Activated T-cell treated with anti-CD3 and anti-CD28 coated beads, Interleukin-2, amount 50 U/mL, for 24 hours (primary cell): ENCODE measurements at places on chromosomes 2 and 18.

GRCh38 chr18:9428301-9428706, 47.0 kb upstream of the RALBP1 start:
- DNase-seq = no peak

DNA sequence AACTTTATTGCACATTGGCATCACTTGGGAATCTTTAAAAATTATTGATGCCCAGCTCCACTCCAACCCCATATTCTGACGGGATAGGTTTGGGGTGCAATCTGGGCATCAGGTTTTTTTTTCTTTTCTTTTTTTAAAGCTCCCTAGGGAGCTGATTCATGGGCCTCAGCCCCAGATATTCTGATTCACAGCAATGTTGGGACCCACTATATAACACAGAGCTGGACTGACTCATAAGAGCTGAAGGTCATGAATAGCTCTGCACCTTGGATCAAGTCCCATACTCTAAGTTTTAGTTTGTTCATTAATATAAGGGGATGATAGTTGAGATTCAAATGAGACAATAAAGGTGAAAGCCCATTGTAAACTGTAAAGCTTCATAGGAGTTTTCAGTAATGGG, 191.1 kb upstream of the REV1 start:
- DNase-seq = no peak

GRCh38 chr18:43606795-43607194, 329.5 kb upstream of the SYT4 start:
- no peak for DNase-seq

DNA sequence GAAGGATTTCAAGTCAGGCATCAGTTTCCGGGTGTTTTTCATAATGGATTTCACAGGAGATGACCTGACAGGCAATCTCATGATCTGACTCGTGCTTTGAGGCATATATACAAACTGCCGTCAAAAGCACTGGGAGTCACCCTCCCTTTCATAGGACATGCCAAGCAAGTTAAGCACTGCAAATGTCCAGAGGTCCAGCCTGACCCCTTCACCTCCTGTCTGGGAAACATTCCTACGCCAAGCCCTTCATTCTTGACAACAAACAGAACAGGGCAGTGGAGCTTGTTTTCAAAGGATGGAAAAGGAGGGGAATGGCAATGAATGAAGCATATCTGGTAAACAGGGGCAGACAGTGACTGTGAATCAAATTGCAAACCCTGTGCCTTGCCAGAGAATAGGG, 963.6 kb downstream of the BCL11A start:
- DNase-seq = no peak

GRCh38 chr18:78772360-78773302, 207.0 kb upstream of the SALL3 start:
- no peak for DNase-seq

DNA sequence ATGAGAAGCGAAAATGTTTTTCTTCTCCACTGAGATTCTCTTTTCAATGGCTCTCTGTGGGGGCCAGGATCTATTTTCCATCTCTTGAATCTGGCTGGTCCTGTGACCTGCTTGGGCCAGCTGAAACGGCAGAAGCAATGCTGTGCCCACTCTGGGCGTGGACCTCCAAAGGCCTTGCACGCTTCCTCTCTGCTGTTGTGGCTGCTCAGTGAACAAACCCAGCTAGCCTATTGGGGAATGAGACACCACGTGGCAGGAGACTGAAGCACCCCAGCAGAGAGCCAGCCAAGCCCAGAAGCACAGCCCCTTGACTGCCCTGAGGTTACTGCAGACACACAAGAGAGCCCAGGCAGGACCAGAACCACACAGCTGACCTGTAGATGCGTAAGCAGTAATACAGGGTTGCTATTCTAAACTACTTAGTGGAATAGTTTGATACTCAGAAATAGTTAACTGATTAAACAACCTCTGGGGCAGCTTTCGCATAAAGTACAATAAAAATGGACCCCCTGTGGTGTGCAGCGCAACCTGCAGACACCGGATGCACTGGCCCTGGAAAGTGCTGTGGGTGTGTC, 221.7 kb upstream of the SH3BP4 start:
- DNase-seq = no peak

DNA sequence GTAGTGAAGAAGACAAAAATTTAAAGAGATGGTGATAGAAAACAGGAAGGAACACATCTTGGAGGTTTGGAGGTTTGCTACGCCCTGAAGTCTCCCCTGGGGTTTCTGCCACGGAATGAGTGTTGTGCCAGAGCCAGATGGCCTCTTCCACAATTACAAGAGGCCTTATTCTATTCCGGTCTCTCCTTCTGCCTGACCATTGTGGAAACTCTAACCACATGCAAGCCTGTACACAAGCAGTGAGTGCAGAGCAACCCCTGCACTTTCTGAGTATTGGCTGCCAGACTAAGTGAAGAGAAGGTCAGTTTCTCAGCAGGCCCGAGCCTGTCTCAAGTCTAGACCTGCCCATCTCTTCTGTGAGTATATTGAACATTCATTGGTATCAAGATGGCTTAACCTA, 22.7 kb upstream of the MYO1B start:
- no peak for DNase-seq

DNA sequence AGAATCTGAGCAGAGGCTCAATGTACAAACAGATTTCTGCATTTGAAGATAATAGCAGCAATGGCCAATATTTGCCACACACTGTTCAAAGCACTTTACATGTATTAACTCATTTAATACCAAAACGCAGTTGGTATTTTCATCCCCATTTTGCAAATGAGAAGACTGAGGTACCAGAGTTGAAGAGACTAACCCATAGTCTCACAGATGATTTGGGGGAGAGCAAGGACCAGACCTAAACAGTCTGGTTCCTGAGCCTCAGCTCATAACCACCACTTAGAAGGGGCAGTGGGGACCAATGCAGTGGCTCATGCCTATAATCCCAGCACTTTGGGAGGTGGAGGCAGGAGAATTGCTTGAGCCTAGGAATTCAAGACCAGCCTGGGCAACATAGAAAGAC, 18.1 kb upstream of the AGFG1 start:
- DNase-seq = no peak

- DNase-seq = no peak
Observed at GRCh38 chr2:100786297-100786658, 33.7 kb upstream of the NPAS2 start.

DNA sequence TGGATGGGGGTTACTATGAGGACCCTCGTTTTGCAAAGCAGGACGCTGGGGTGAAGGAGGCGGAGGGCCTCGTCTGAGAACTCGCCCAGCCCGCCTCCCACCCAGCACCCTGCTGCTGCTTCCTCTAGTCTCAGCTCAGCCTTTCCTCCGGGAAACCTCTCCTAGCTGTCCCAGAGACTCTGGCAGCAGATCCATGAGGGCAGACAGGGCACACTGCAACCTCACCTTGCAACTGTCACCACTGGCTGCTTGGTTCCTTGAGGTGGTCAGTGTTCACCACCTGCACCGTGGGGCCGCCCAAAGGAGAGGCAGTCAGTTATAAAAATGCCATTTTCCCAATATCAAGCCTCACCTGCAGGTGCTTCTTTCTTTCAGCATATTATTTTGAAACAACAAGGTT, 45.6 kb downstream of the PARD6G start:
- DNase-seq = no peak

DNA sequence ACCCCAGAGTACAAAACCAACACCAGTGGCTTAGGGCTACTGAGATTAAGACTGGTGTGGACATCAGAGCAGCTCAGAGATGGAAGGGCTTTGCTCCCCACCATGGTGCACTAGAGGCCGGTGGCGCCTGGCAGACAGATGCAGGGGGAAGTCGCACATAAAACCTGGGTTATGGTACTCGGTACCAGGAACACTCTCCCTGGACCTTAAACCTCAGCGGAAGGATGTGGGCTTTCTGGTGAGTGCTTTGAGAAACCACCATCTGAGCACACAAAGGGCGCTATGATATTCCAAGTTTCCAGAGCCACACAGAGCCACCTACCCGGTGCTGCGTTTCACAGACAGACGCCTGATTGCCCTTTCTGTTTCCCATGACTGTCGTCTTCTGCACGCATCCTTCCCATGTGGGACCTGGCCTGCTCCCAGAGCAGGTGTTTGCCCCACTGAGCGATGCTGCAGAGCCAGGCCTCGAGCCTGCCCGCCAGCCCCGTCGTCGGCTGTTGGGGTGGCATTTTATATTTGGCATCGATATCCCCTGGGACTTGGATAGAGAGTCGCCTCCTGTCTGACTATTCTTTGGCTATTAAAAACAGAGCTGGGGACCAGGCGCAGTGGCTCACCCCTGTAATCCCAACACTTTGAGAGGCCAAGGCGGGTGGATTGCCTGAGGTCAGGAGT, 89.5 kb upstream of the ODC1 start:
- DNase-seq = no peak

GRCh38 chr2:236631281-236631855, 61.7 kb downstream of the ACKR3 start:
- no peak for DNase-seq

DNA sequence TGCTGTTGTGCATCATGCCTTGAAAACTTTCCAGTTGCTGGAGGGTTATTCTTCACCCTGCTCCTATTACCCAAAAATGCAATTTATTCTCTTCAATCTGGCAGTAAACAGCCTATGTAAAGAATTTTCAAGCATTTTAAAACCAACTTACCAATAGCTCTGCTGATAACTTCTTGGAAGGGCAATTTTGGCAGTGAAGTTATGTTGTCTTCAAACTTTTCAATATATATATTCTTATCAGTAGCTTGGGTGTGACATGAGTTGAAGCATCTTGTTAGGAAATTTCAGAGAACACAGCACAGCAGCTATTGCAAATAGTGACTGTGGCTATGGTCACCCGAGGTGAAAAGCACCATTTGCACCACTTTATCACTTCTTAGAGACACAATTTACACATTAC, 395.5 kb downstream of the STK39 start:
- no peak for DNase-seq

DNA sequence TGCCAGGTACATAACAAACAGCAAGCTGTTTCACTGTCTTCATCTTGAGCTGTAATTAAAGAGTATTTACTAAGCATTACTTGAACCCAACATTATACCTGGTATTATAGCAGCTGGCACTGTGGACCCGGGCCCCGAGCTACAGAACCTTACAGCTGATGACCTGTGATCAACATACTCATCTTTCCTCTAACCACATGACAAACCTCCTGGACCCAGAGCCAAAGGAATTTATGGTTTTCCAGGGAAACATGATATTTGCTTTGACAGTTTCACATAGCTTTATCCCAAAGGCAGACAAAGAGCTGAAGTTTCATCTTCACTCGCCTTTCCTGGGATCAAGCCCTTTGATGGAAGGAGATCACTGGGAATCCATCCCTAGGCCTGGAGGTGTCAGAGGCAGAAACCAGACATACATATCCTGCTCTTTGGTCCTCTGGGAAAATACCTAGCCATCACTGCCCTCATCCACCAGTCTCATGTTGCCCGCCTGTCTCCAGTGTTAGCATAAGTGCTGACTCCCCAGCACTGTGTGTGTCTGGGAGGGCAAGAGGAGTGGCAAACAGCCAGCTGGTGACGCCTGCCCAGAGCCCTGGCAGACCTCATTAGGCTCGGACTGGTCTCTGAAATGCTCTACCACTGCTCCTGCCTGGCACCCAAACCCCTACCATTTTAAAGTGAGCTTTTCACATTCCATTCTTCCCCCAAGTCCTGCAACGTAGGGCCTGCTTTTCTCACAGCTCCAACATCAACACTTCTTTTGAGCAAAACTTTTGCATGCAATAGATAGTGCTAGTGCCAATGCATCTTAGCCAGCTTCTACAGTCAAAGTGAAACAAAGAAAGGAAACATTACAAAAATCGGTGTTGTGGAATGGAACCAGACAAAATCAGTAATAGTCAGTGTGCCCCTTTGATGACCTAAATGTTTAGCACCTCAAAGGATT, 138.8 kb upstream of the CTAGE1 start:
- no peak for DNase-seq

DNA sequence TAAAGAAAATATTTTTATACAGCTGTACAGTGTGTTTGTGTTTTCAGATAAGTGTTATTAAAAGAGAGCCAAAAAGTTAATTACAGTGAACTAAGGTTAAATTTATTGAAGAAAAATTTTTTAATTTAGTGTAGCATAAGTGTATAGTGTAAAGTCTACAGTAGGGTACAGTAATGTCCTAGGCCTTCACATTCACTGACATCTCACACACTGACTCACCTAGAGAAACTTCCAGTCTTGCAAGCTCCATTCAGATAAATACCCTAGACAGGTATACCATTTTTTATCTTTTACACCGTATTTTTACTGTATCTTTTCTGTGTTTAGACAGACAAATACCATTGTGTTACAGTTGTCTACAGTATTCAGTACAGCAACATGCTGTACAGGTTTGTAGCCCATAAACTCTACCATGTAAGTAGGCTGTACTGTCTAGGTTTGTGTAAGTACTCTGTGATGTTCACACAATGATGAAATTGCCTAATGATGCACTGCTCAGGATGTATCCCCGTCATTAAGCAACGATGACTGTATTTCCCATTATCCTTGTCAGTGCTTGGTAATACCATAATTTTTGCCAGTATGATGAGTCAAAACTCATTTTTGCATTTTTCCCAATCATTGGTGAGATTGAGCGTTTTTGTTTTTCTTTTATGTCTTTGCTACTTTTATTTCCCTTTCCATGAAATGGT, 48.2 kb upstream of the B3GNT2 start:
- no peak for DNase-seq

GRCh38 chr18:57780706-57781347, 22.3 kb downstream of the ATP8B1 start:
- DNase-seq = no peak

DNA sequence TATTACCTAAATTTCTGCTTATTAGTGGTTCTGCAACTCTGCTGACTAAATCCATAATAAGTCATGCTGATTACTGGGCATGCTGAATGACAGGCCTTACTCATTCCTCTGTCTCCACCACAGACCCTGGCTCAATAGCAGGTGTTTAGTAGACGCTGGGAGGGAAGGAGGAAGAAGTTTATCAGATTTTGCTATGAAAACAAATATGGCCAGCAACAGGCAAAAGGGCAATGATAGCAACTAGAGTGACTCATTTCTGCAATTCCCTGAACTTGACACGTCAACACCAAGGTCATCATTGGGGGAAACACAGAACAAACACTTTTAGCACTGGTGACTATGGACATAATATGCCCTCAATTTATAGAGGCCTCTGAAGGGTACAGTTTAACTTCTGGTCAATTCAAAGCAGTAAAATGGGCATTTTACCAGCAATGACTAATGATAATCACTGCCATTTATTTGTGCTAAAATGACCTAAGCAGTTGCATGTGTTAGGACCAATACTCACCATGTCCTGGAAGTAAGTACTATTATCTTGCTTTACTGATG, 35.2 kb downstream of the TMEM163 start:
- DNase-seq = no peak
